Caco-2 (cell line): ENCODE measurements at places on chromosomes 12 and 14. TPM values are rescaled to one million over a fixed set of nuclear protein-coding genes. Genes with fewer than 3 reads are reported as not detected.

- DNase-seq = no peak
Measured at GRCh38 chr12:128421375-128421774, 154.4 kb downstream of the TMEM132C start.

The HOXC4 gene
- 2.9 and 4.1 TPM in 2 replicates for total RNA-seq

- DNase-seq = no peak
Measured at GRCh38 chr12:70730675-70731180, 93.5 kb upstream of the PTPRB start.

The NOVA1 gene
- total RNA-seq = not detected in 2 replicates

- DNase-seq = no peak
Measured at GRCh38 chr14:38083039-38083438, 124.7 kb upstream of the SSTR1 start.

- no peak for DNase-seq
Measured at GRCh38 chr12:90543374-90543773, 411.6 kb downstream of the CCER1 start.

The GRIP1 gene
- 0.23 and 0.70 TPM in 2 replicates for total RNA-seq

The ATP2A2 gene
- 252 and 262 TPM in 2 replicates for total RNA-seq

DNA sequence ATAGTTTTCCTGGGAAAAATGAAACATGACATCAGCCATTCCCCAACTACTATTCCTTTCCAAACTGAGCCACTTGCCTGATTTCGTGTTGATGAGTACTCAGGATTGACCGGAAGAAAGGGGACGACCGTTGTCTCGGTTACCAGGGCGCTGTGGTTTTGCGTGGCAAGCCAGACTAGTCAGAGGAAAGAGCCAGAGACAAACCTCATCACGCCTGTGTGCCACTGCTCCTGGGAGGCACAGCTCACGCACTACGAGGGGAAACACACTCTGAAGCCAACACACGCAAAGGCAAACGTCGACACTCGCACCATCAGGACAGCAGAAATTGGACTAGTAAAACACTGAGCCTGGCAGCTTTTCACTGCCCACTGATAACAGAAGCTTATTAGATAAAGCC lies 35.0 kb downstream of the GIT2 start:
- DNase-seq = no peak
